B cell (primary cell): ENCODE measurements at places on chromosomes 4 and X. TPM values are rescaled to one million over a fixed set of nuclear protein-coding genes. Genes with fewer than 3 reads are reported as not detected.

DNA sequence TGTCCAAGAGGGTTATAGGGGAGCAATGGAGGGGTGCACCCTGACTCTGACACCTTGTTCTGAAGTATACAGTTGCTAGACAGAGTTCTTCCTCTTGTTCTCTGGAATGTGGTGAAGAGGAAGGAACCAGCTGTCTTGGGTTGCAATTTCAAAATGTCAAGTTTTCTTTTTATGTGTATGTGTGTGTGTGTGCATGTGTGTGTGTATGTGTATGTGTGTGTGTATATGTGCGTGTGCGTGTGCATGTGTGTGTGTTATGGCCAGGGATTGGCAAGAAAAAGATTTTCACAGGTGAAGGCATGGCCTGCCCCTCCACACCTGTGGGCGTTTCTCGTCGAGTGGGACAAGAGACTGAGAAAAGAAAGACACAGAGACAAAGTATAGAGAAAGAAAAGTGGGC is 81.6 kb upstream of the ADGRA3 start:
- DNase-seq, result no peak

GRCh38 chrX:49147936-49148335 is 14.6 kb upstream of the MAGIX start:
- no peak for DNase-seq

GRCh38 chrX:151762802-151763201 is 28.3 kb downstream of the CNGA2 start:
- no peak for DNase-seq

GRCh38 chr4:109278594-109279031 is 23.8 kb downstream of the COL25A1 start:
- DNase-seq, result no peak

DNA sequence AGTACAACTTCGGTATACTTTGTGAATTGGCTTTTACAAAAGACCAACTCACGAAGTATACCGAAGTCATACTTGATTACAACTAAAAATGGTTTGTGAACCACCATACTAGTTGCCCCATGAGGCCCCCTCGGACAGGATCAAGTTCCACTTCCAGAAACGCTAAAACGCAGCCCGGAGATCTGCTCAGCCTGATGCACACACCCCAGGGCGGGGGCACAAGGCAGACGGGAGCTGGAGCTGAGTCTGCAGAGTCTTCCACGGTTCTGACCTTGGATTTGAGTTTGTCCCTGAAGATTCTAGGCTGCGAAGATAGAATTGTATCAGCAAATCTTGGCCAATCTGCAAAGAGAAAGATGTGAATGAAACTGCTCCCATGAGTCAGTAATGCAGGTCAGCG is 118.1 kb downstream of the SORCS2 start:
- DNase-seq, result no peak

DNA sequence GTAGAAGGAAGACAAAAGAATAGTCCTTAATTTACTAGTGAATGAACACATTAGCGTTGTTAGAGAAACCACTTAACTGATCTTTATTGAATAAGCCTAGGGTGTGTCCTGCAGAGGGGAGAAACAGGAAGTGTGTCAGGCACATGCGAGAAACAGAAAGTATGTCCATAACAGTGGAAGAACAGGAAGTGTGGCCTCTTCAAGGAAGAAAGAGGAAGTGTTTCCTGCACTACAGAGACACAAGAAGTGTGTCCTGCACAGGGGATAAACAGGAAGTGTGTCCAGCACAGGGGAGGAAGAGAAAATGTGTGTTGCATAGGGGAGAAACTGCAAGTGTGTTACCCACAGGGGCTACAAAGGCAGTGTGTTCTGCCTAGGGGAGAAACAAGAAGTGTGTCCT is 539.6 kb upstream of the PRKX start:
- DNase-seq, result no peak

DNA sequence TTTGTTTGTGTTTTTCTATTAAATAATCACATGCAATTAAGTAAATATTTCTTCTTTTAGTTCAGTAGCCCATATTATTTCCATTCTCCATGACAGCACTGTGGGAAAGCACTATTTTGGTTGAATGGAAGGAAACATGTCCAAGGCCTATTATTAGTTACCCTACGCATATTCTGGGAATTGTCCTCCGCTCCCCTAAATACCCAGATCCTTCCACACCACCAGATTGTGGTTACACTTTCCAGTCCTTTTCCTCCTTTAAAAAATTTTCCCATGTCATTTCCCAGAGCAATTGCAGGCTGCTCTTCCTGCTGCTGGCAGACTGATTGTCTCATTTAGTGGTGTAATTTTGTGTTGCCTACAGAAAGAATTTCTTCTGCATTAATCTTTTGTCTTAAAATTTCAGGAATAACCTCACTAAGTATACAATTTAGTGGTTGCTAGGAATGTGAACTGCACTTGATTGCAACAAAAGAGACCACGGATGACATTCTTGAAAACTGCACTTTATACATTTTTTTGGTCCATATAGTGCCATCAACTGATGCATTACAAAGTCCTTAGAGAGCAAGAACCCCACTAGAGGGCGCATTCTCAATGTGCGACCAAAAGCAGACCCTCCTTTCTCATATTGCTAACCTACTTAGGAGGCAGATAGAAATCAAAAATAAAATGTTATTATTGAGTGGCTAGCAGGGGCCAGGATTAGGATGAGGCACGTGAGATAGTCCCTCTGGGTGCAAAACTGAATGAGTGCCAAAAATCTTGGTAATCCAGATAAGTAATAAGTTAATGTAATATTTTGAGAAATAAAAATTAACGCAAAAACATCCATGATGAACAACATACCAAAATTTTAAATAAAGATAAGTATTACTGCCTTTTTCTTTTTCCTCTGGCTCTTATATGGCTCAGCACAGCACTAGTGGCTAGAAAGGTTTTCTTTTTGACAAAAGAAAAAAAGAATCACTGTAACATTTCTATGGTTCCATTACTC is 98.8 kb upstream of the IQCM start:
- peak; percentile 18 for DNase-seq

DNA sequence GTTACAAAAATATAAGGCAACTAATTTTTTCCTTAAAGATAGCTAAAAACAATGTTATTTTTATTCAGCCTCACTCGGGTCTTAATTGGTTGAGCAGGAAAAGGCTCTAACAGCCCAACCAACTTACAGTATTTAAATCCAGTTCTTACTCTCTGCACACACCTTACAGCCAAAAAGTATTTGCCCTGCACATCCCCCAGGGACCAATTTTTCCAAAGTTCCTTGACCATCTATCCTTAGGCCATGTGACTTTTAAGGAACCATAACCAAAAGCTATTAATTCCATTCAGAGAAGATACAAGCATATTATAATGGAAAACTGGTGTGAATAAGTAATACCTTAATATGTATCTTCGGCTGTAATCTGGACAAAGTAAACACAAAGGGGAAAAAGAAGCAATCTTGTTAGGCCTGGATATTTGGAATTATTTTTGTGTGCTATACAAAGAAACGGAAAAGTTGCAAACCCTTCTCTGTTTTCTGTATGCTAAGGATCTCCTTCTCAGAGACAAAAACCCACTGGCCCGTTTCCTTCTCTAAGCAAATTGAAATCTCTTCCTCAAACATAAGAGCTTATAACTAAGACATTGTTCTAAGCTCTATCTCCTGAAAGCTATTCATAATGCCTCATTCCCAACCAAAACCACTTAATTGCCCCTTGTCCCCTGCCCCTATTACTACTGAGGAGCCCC is 1.0 kb upstream of the THAP9 start:
- DNase-seq, result no peak

DNA sequence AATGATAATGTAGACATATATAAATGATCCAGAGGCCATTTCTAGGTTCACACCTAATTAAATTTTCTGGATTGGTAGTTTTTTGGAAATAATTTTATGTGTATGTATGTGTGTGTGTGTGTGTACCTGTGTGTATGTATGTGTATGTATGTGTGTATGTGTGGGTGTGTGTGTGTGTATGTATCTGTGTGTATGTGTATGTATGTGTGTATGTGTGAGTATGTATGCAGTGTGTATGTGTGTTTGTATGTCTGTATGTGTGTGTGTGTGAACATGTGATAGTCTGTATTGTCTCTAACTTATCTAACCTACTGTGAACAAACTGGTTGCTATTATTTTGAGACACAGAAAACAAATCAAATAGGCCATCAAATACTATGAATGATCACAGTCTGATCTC is 152.6 kb downstream of the COL25A1 start:
- no peak for DNase-seq

- no peak for DNase-seq
Measured at GRCh38 chr4:56689201-56689969, 8.3 kb upstream of the HOPX start.

- DNase-seq, result no peak
Measured at GRCh38 chrX:154548028-154548316, 552 bp downstream of the IKBKG start.

DNA sequence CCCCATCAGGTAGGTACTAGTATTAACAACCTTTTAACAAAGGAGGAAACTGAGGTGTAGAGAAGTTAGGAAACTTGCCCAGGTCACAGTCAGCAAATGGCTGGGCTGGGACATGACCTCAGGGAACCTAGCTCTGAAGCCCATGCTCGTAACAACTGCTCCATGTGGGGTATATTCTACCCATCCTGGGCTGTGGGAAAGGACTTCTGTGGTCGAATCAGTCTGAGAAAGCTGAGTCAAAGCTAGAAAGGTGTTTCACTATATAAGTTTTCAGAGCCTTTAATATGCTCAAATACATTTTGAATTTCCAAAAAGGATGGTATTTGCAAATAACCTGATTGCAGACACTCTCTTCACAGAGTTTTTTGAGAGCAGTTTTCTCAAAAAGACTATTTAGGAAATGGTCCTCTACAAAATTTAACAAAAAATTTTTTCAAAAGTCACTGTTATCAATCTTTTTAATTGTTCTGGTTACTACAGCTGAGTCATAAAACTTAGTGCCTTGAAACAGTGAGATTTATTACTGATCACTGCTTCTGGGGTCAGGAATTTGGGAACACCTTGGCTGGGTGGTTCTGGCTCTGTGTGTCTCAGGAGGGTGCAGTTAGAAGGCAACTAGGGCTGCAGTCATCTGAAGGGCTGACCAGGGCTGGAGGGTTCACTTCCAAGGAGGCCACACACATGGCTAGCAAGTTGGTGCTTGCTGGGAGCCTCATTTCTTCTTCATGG is 53.6 kb downstream of the NSG1 start:
- DNase-seq, result no peak

GRCh38 chr4:2304321-2304876 is 42.5 kb upstream of the MXD4 start:
- no peak for DNase-seq

- DNase-seq, result peak; percentile 4
Measured at GRCh38 chr4:109301651-109302360, 652 bp downstream of the COL25A1 start.

DNA sequence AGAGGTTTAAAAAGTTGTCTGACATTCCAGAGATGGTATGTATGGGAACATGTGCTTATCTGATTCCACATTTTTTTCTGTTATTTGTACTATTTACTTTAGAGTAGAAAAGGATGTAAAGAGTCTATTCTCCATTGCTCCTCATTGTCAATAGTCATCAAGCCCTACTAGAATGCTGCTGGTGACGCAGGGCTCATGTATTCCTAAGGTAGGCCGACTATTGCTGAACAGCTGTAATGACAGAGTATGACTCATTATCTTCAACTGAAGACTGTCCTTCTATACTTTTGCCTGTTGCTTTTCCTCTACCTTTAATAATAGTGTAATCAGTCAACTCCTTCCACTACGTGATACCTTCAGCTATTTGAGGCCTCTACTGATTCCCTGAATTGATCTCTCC is 509.1 kb upstream of the NR3C2 start:
- DNase-seq, result no peak

- DNase-seq, result no peak
Measured at GRCh38 chr4:20272411-20272872, 20.7 kb downstream of the SLIT2 start.

GRCh38 chr4:79875344-79875899 is 197.6 kb downstream of the ANTXR2 start:
- DNase-seq, result no peak

- DNase-seq, result no peak
Measured at GRCh38 chr4:109945056-109945455, 32.4 kb downstream of the EGF start.

GRCh38 chrX:132631579-132632232 is 142.9 kb upstream of the MBNL3 start:
- peak; percentile 53 for DNase-seq

GRCh38 chr4:73871511-73872310 is 2.5 kb downstream of the CXCL1 start:
- DNase-seq, result no peak

DNA sequence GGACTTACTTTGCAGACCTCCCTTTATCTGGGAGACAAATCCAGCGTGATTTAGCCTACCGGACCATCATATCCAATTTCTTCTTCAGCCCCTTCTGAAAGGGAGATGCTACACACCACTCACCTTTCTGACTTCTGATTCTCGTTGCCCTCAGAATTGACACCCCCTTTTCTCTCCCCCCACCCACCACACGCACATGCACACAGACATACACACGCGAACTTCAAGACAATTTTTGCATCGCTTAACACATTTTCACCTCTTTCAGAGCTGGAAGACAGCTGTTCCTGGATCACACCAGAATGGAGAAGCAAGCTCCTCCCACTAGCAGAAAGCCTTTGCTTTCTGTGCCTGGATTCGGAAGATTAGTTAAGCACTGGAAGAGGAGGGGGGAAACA is 1.0 kb upstream of the SNCA start:
- DNase-seq, result peak; percentile 20

- no peak for DNase-seq
Measured at GRCh38 chr4:119038116-119038841, 97.4 kb upstream of the MYOZ2 start.

DNA sequence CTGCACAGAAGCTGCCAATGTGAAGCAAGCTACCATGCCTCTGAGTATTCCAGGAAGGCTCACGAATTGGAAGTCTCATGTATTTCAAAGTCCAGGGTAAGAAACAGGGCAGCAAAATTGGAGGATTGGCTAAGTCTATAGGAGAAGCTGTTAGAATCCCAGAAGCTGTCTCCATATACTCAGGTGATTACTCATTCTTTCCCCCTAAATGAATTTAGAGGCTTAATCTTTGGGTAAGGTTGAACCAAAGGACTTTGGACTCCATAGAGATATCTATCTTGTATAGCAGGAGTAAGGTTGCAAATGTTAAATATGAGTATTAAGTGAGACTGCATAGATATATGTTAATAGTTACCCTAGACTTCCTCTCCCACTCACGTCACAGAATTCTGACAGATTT is 36.3 kb downstream of the STBD1 start:
- DNase-seq, result no peak

SLC25A43 gene
- 11.1 and 11.2 TPM in 2 replicates for total RNA-seq

MID1 gene
- total RNA-seq, result 0.32 and 0.44 TPM in 2 replicates

TGIF2LX gene
- total RNA-seq, result not detected in 2 replicates

TCEAL7 gene
- total RNA-seq, result not detected in 2 replicates

GPR50 gene
- not detected in 2 replicates for total RNA-seq

XAGE2 gene
- not detected in 2 replicates for total RNA-seq

GAGE12E gene
- not detected in 2 replicates for total RNA-seq

MAGEA2B gene
- not detected in 2 replicates for total RNA-seq

HSFX4 gene
- not detected in 2 replicates for total RNA-seq

WDR17 gene
- total RNA-seq, result 7.1 and 8.8 TPM in 2 replicates
